Hippocampal formation (tissue), 2 donors: ENCODE measurements at places on chromosomes 16 and 17.

DNA sequence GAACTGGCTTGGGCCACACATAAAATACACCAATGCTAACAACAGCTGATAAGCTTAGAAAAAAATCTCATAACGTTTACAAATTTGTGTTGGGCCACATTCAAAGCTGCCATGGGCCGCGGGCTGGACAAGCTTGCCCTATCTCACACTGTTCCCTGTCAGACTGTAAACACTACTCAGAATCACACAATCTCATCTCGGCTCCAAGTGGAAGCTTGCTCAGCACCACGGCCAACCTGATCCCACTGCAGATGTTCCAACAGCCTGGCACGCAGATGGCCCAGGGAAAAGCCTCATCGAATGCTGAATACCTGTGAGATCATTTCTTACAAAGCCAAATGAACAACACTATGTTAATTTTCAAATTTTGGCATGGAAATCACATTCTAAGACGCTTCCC lies 125.8 kb downstream of the ANKRD11 start:
- DNase-seq = no peak

DNA sequence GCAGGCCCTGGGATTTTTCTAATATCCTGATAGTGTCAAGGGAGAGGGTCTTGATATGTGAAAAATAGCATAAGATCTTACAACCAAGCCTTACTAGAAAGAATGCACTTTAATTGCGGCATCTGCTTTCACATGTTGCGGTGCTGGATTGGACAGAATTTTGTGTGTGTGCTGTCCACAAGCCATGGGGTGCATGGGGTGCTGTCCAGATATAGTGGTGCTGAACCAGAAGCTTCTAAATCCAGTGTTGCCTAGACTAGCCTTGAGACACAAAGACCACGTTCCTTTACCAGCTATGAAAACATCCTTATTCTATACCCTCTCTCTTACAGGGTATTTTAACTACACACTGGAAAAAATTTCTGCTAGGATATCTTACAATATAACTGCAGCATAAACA lies 244.0 kb downstream of the TMEM114 start:
- no peak for DNase-seq

- peak; percentile 44 for DNase-seq
These were observed 65.0 kb downstream of the CRISPLD2 start for GRCh38 chr16:84884596-84885341.

DNA sequence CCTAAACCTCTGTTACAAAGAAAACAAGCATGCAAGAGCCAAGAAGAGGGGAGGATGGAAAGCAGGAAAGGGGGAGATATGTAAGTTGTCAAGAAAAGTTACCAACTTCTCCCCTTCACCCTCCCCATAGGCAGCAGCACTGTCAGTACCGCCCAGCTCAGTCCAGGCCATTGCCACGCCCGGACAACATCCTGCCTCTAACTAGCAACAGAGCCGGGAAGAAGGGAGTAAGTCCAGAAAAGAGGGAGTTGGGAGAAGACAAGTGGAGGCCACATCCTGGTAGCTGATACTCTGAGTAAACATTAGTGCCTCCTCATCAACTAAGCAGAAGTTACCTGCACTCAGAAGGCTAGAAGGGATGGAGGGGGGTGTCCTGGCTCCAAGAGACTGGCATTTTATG lies 113.6 kb downstream of the SMG6 start:
- DNase-seq = no peak

GRCh38 chr16:20743591-20743990 lies 2.0 kb upstream of the THUMPD1 start:
- no peak for DNase-seq

- DNase-seq = no peak
These were observed 24.1 kb downstream of the CHD9 start for GRCh38 chr16:53078765-53079485.

GRCh38 chr16:86221085-86221484 lies 289.2 kb upstream of the FOXF1 start:
- no peak for DNase-seq

DNA sequence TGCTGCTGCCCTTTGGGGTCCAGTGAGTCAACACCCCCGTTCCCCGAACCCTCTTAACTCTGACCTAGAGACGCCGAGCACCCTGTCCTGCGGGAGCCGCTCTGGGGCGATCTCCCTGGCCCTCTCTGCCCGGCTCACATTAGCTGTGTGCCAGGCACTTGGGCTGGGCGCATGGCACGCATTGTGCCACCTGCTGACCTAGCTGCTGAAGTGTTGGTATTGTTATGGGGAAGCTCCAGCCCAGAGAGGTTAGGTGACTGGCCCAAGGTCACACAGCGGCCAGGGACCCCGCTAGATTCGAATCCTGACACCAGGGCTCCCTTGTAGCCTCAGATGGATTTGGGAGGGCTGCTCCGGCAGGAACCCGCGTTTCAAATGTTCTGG lies 1.1 kb downstream of the HSD17B1 start:
- no peak for DNase-seq

GRCh38 chr17:63429766-63430165 lies 16.3 kb downstream of the CYB561 start:
- no peak for DNase-seq

GRCh38 chr17:72725433-72726068 lies 366.9 kb downstream of the SLC39A11 start:
- peak; percentile 61 for DNase-seq

DNA sequence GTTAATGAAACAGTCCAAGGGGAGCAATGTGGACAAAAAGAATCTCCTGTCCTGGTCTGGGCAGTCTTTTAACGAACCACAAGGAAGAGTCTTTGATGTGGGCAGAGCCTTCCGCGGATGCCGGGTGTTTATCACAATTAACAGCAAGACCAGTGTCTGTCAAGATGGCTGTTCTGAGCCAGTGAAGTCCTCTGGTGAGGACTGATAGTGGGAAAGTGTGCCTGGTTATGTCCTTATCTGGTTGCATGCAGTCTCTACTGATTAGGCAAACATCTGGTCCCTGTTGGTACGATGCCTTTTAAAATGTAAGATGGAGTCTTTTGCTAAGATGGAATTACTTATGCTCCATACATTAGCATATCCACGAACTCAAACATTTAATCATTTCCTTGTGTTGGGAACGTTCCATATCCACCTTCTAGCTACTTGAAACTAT lies 88.5 kb downstream of the ZNF18 start:
- DNase-seq = no peak

GRCh38 chr17:58529275-58529674 lies 14.8 kb upstream of the MTMR4 start:
- DNase-seq = peak; percentile 73

DNA sequence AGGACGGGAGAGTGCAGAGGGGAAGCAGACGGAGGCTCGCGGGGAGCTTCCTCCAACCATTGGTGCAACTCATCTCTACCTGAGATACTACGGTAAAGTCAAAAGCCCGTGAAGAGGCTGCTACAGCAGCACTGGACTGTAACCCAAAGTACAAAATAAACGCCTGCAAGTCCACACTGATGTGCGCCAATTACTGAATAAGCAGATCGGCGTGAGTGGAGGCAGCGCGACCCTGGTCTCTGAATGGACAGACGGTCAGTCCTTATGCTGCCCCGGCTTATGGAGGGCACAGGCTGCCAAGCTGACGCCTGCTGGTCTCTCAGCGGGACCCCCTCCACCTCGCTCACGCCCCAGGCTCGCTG lies 58.5 kb downstream of the LMF1 start:
- peak; percentile 77 for DNase-seq

DNA sequence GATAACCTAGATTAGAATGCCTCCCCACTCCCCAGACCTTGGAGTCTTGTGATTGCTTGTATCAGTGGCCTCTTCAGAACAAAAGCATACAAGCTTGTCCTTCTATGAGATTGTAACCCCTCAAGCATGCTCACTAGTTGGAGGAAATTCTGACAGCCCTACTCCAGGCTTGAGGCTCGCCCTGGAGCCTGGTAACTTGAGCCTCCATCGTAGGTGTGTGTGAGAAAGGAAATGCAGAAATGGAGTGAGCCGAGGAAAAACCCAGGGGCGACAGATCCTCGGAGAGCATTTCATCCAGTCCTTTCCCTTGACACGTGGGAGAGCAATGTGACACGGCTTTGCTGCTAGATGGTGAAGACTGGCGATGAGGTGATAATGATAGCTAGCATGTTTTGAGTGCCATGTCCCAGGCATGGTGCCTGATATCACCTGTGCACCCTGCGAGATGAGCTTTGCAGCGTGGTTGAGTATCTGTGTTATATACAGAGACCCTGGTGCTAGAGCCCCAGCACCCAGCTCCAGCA lies 31.2 kb downstream of the GNAO1 start:
- DNase-seq = no peak

DNA sequence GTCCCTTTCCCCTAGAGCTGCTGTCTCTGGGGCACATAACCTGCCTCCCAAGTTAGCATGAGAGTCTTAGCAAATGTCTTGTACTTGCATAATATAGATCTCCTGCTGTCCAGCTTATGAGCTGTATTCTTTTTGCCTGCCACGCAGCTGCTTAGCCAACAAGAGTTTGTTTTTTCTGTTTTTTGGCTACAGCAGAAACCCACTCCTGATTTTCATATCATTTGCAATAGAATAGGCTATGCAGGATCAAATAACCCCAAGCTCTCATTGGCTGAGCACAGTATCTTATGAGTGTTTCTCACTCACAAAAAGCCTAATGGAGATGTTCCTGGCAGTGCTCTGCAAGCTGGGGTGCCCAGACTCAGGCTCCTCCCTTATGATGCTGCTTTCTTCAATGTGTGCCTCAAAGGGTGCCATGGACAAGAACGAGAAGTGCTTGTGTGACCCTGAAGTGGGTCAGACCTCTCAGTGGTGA lies 23.1 kb downstream of the B9D1 start:
- no peak for DNase-seq

GRCh38 chr16:68091380-68092261 lies 6.5 kb downstream of the NFATC3 start:
- no peak for DNase-seq

DNA sequence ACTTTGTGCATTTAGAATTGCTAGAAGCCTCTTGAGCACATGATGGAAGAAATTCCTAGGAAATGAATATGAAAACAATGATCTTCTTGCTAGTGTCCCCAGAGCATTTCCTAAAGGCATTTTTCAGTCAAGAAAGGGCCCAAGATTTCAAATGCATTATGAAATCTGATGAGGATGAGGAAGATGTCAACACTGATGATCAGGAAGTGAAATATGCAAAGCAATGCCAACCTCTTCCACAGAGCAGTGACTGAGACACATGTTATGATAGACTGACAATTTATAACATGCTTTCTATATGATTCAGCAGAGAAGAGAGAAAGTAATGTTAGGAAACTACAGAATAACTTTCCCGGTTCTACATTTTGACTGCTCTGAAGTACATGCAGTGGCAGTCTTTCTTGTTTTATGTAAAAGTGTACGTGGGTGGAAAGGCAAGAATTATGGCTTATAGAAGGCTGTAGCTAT lies 859.1 kb upstream of the GOT2 start:
- no peak for DNase-seq
